ENCODE measurements at places on chromosomes 1 and 21.

DNA sequence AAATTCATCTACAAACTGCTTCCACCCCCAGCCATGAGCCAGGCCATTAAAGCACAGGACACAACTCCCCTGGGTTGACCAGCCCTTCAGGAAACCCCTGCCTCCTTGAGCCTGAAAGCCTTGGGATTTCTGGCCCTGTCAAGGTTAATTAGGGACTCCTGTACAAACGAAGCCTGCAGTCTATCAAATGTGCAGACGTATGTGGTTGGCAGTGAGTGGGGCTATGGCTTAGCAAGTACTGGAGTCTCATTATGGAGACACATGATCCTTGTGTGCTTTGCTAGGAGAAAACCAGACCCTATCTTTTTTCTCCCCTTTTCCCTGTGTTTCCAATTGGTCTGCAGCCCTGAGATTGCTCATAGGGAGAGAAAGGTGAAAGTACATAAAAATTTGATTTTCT lies 588.3 kb upstream of the USP24 start:
- no peak for DNase-seq

GRCh38 chr1:82894635-82895034 lies 1093.9 kb downstream of the ADGRL2 start:
- DNase-seq: no peak

DNA sequence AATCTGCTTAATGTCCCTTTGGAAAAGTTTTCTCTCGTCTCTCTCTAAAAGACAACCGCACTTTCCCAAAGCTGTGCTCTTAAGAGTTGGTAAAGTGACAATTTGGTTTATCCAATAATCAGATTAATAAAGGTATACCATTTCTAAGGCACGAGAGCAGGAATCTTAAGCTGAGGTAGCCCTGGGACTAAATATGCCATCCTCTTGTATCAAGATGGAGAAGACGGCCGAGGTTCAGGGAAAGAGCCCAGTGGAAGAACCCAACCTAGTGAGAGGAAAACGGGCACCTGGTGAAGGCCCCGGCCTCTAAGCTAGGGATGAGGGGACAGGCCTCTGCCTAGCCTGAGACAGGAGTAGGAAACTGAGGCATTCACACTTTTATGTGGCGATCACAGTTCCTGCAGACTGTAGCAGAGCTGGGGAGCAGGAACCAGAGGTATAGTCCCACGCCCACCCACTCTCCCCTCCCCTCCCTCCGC lies 334 bp upstream of the SARS1 start:
- DNase-seq: no peak

- no peak for DNase-seq
These were observed 163.0 kb upstream of the TNR start for GRCh38 chr1:175906370-175906769.

GRCh38 chr1:192627901-192628300 lies 8.0 kb upstream of the RGS13 start:
- DNase-seq: no peak

DNA sequence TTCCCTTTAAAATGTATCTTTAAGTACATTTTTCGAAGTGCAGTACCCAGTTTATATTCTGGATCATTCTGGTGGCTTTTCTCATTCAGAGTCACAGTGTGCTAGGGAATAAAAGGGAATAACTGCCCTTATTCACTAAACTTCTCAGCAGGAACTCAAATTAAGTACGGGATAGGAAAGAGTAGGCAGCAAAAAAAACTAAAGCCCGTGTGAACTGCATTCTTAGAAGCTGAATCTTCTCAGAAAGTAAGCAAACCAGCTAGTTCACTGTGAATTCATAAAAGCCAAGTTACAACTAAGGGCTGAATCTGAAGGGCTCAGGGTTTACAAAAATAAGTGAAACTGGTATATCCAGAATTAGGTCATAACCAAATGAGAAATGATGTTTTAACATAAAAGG lies 22.0 kb downstream of the PRPF38A start:
- no peak for DNase-seq

- no peak for DNase-seq
These were observed 2.1 kb downstream of the ITGB2 start for GRCh38 chr21:44918581-44919033.

- no peak for DNase-seq
These were observed 112.4 kb upstream of the VANGL1 start for GRCh38 chr1:115529216-115529897.

DNA sequence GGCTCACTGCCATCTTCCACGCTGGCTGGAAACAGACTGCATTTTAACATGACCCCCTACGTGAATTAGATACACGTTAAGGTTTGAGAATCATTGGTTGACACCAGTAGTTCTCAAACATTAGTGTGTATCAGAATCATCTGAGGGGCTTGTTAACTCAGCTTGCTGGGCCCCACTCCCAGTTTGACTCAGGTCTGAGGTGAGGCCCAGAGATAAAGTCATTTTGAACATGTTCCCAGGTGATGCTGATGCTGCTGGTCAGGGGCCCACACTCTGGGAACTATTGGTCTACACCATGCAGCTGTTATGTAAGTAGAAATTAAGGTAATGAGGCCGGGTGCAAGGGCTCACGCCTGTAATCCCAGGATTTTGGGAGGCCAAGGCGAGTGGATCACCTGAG lies 1.3 kb downstream of the LSM10 start:
- no peak for DNase-seq

DNA sequence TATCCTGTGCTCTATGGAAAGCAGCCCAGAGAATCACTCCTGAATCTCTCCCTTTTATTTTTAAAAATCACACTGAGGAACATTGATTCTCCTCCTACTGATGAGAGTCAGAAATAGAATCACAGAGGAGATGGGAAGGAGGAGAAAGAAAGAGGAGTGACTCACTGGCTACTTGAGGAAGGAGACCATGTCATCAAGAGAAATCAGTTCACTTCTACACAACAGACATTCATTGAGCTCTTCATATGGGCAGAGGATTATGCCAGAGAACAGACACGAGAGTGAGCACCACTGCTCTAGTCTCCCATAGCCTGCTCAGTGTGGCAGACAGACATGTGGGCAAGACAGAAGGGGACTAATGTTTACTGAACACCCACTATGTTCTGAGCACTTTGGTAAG lies 44.2 kb downstream of the RAB3B start:
- no peak for DNase-seq

DNA sequence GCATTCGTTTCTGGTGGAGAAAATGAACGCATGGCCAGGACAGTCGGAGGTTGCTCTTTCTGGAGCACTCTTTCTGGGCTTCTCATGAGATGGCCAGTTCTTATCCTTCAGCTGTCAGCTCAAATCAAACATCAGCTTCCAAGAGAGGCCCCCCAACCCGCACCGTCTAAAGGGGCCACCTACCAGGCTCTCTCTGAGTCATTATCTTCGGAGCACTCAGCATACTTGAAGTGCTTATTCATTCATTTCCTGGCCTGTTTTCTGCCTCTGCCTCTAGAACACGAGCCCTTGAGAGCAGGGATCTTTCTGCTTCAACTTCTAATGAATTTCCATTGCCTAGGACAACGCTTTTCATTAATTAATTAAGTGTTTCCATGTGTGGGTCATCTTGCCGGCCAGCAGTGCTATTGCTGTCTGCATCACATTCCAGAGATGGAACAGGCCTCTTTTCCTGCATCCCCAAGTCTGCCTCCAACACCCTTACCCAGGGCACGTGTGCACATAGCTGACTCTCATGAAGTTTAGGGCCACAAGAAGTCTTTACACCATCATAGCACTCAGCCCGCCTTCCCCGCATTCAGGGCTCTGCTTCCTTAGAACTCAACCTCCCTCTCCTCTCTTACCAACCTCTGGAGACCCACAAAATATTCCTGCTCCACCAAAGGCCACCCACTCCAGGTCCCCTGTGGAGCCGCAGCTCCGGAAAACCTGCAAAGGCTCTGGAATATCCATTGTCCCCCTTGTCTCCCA lies 52.1 kb upstream of the LAPTM5 start:
- no peak for DNase-seq

DNA sequence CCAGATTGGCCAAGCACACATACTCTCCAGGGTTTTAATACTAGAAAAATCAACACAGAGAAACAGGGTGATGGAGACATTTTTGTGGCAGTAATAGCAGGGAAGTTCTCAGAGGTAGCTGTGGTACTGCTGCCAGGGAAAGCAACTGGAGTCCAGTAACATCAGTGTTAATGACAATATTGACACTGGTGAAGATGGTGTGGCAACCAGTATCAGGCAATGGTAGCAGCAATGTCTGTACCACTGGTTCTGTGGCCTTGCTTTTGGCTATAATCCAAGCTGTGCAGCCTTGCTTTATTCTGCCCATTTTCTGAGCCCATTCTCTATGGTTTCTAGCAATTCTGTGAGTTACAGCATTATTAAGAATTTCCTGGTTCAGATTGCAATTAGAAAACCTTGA lies 1.6 kb upstream of the SNX7 start:
- DNase-seq: no peak

DNA sequence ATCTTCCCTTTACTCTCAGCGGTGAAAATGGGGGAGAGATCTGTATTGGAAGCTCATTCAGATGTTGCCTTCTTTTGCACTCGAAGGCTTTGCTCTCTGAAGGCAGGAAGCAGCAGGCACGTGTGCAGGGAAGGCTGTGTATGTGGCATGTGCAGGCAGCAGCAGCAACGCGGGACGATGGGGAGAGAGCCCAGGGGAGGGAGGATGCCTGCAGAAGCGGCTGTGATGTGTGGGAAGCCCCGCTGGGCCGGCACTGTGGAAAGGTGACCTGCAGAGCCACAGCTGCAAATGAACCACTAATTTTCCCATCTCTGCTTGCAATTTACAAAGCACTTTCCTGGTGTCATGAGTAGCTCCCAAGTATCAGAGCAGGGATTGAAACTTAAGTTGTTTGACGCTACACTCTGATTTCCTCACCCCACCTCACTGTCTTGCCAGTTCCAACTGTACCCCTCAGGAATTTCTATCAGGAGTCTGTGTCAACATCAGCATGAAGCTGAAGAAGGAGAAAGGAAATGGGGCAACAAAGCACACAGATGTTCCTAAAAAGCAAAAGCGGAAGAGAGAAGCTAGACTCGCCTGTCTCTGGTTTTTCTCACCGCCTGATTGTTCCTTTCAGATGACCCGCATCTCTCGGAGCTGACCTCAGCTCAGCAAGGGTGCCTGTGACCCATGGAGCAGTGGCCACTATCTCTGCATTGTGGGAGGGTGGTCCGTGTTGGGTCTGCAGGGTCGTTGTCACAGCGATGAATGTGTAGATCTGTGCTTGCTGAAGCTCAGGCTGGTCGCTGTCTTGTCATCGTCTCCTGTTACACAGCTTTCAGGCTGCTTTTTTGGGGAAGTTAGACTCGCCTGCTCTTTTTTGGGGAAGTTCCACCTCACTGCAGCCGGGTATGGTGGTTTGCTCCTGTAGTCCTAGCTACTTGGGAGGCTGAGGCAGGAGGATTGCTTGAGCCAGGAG lies 156.1 kb downstream of the KIF26B start:
- DNase-seq: no peak

- DNase-seq: no peak
These were observed 950 bp upstream of the KRTAP10-7 start for GRCh38 chr21:44599264-44600029.

DNA sequence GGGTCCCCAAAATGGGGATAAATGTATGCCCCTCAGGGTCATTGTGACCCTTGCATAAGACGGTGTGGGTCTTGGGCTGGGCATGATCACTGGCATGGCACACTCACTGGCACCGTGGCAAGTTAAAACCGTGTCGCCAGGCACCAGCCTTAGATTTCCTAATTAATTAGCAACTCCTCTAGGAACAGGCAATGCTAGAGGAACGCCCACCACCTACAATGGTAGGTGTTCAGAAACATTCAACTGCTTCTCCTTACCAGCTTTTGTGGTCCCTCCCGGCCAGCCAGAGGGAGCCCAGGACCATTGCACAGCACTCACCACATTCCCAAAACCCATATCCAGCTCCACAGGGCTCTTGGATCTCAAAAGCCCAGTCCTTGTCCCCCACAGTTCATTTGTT lies 36.4 kb downstream of the EPHA2 start:
- no peak for DNase-seq

- no peak for DNase-seq
These were observed 28.6 kb downstream of the PUM1 start for GRCh38 chr1:31036749-31037500.

GRCh38 chr1:31739346-31739745 lies 24.8 kb downstream of the ADGRB2 start:
- no peak for DNase-seq

GRCh38 chr1:59672851-59673572 lies 141.7 kb upstream of the HOOK1 start:
- DNase-seq: no peak

GRCh38 chr1:197178998-197179397 lies 32.5 kb upstream of the ASPM start:
- no peak for DNase-seq

DNA sequence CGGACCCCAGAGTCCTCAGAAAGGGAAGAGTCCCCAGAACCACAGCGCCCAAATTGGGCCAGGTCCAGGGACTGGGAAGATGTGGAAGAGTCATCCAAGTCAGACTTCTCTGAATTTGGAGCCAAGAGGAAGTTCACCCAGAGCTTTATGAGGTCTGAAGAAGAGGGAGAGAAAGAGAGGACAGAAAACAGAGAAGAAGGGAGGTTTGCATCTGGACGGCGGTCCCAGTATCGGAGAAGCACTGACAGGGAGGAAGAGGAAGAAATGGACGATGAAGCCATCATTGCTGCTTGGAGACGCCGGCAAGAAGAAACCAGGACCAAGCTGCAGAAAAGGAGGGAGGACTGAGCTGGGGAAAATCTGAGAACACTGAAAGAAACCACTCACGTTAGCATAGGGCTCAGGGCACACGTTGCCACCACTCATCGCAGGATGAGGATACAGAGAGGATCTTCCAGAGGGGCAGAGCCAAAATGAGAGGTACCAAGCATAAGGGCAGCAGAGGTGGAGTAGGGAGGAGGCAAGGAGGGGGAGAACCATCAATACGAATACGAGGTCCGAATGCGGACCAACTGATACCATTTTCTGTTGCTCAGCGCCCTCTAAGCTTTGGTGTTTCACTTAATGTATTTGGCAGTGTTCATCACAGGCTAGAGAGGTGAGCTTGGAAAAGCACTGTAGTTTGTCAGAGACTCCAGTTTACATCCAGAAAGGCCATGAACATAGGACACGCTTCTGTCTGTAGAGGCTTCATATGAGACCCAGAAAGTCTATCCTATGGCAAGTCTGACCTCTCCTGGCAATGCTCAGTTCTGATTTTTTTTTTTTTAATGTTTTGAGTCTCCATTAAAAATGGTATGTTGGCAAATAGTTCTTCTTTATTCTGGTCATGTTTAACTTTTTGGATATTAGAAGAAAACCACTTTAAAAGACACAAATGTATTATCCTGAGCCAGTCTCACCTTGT lies 34.7 kb downstream of the STYXL2 start:
- DNase-seq: no peak

- DNase-seq: no peak
These were observed 3.0 kb downstream of the TSPAN2 start for GRCh38 chr1:115086176-115086830.

DNA sequence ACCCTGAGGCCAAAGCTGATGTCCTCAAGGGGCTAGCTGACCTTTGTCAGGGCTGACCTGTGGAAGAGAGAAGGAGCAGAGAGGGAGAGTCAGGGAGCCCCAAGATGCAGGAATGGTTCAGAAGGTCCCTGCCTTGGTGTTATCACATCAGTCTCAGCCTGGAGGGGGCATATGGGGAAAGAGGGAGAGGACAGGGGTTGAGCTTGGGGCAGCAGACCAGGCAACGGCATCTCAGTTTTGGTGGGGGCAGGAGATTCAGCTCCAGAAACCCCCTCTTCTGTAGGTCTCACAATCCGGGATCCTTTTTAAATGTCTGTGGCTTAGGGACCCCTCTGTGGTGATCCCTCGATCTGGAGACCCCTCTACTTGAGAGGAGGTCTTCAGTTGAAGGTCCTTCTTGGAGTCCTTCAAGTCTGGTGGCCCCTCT lies 815 bp downstream of the S100A13 start:
- no peak for DNase-seq
